ENCODE measurements at places on chromosomes 16 and 17.

DNA sequence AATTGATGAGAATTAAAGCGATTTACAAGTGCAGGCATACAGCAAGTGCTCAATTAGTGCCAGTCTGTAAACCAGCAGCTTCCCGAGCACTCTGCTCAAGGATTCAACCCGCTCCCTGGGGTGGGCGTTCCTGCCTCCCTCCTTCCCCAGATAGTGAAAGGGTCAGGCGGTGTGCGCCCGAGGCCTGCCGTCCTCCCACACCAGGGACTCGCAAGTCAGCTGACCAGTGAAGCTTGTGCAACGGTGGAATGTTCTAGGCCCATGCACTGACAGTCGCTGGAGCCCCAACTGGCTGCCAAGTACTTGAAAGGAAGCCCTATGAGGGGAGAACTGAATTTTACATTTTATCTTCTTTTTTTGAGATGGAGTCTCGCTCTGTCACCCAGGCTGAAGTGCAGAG, 53.5 kb upstream of the PABPN1L start:
- DNase-seq = no peak

DNA sequence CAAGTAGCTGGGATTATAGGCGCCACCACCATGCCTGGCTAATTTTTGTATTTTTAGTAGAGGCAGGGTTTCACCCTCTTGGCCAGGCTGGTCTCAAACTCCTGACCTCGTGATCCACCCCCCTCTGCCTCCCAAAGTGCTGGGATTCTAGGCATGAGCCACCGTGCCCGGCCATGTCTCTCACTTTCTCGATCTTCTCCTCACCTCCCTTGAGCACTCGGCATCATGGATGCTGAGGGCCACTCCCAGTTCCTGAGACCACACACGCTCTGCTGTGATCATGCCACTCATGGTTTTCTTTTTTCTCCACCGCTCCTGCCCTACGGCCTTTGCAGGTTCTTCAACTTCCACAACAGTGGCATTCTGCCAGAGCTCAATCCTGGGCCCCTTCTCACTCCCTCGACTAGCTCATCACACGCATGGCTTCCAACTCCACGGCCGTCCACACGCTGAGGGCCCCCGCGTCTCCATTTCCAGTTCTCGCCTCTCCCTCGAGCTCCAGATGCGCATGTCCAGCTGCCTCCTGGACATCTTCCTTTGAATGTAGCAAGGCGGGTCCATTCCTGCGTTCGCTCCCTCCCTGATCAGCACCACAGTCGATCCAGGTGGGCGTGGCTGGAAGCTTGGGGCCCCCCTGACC, 5.5 kb upstream of the NCBP3 start:
- no peak for DNase-seq

- no peak for DNase-seq
These were observed 232.3 kb downstream of the KATNIP start for GRCh38 chr16:27781981-27782880.

GRCh38 chr16:23687034-23687808, 8.5 kb downstream of the PLK1 start:
- no peak for DNase-seq

DNA sequence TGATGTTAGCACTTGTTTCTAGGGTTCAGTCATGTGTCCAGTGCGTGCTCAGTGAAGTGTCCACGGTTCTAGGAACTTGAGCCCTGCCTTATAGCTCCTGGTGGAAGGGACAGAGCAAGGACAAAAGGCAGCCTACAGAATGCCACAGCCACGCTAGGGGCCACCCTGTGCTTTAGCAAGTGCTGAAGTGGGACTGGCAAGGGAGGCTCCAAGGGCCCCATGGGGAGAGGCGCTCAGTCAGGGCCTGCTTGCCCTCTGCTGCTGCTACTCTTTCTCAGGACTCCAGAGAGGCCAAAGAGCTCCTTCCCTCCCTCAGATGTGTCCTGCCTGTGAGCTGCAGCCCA, 6.8 kb downstream of the NT5C start:
- DNase-seq = no peak

DNA sequence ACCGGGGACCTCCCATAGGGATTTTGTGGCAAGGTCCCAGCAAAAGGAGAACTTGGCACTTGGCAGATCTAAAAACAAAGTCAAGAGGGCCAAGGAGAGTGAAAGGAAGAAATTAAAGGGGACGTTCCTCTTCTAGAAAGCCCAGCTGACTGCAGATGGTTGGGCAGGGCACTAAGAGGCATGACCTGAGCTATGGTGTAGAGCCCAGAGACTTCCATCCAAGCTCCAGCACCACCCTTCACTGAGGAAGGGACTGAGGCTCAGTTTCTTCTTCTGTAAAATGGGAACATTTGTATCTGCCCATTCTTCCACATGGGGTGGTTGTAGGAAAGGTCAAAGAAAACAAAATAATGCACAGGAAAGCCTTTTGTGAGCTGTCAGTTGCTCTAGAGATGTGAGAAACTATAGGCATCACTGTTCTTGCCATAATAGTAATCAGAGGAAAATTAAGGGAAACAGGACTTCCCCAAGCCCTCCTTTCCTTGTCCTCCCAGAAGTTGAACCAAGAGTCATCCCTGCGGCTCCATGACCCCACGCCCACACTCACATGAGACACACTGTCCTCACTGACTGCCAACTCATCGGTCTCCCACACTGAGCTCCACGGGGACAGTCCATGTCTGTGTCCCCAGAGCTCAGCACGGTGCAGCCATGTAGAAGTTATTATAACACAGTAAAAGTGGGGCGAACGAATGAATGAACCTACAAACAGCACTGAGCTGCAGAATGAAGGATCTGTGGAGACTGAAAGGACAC, 10.4 kb downstream of the CD300LF start:
- no peak for DNase-seq

DNA sequence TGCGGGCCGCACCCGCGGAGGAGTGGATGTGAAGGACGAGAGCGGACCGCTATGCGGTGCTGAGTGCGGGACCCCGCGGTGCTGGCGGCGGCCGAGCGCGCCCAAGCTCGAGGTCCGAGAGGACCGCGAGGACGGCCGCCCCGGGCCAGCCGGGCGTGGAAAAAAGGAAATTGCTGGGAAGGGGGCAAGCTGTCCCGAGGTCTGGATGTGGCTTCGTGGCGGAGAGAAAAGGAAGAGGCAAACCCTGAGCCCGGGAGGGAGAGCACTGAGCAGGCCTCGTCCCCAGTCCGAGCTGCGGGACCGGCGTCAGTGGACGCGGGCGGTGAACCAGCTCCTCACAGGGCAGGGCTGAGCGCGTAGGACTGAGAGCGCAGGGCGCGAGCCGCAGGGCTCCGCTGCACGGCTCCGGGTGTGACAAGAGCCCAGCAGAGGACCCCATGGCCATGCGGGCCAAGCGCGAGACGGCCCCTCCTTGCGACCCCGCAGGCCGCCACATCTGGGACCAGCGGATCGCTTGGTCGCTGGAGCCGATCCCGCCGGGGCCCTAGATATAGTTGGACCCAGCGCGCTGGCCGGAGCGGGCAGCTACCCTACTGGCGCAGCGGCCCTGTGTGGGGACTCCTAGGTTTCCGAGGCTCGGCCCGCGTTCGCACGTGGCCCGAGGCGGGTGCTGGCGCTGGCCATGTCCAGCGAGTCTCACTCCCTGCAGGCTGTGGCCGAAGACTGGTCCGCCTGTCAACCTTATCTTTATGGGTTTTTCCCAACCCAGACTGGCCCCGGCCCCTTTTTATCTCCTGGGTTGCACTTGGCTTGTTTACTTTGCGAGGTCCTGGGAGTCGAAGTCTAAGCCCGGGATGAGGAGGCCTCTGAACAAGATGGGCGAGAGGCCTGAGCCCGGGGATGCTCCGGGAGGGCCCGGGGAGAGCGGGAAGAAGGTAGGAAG, 2.4 kb downstream of the TBX4 start:
- DNase-seq = no peak

- peak; percentile 78 for DNase-seq
These were observed 40.9 kb downstream of the TMEM235 start for GRCh38 chr17:78272181-78272913.

- no peak for DNase-seq
These were observed 41.9 kb upstream of the CRHR1 start for GRCh38 chr17:45742251-45742650.

DNA sequence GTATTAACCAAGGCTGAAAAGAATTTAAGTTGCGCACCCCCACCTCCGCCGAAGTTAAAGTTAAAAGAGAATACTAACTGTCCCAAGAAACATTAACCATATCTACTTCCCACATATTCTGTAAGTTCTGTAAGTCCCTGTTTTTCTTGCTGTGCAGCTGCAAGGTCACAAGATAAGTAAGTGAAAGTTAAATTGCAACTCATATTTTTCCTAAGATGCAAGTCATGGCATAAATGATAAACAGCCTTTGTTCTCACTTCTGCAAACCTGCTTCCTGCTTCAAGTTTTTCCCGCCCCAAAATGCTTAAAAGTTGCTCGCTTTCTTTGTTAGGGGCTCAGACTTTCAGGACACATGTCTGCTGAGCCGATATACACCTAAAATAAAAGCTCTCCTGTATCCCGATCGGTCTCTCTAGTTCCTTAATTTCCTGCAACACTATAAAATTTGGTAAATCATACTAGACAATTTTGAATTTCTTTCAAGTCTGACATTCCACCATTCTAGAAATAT, 32.6 kb upstream of the ABCA9 start:
- no peak for DNase-seq

DNA sequence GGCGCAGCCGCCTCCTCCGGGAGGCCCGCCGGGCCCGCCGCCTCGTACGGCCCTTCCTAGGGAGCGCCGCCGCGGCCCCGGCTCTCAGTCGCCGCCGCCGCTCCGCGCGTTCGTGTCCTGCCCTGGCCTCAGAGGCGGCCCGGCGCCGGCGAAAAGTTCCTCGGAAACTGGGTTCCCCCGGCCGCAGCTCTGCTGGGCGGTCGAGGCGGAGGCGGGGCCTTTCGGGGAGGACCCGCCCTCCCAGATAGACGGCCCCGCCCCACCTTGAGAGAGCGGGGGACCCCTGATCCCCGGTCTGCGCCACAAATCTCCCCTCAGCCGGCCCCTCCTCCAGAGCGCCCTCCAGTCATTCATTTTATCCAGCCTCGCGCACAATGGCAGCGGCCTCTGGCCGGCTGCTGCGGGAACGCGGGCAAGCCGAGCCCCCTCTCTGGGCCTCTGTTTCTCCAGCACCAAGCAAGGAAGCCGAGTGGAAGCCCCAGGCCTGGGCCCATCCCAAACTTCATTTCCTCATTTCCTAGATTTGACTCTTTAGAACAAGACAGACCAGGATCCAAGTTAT, at the start of gene SREBF1:
SREBF1 (minus strand) TSS at position 169 of the 562 bp plus-strand sequence. CDS start 169 bp downstream, outside the sequence.
- peak; percentile 80 for DNase-seq

DNA sequence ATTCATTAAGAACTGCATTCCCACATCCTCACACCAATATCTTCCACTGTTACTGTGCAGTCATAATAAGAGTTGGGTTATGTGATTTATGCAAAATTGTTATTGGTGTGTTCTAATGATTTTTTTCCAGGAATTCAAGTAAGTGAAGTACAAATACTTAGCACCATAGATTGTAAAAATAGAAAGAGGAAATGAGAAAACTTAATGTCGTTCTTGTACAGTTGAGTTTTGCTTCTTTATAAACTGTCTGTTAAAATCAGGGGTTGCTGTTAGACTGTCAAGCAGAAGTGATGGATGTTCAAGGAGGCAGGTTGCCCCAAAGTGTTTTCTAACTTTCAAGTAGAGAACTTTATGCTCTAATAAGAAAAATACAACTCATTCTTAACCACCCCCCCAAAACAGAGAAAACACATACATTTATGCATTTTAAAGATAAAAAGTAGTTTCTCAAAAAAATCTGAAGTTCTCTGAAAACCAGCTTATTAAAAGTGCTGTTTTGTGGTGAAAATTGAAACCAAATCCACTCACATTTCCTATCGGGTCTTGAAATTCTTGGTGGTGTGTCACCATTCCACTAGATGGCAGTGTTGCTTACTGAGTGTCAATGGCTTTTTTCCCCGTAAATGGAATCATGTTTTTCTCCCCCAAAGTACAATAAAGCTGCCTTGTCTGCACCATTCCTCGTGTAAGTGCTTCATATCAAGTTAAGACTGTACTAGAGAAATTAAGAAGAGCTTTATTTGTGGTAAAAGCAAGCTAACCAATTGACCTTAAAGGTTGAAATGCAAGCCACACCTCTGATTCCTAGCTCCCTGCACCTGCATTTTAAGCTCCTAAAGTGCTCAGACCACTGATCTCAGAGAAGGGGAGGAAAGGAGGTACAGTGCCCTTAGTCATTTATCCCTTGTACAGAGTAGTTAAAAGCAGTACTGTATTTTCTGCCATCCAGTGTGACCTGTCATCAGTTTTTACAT, 4.7 kb upstream of the IGSF6 start:
- peak; percentile 43 for DNase-seq

- no peak for DNase-seq
These were observed 133.1 kb downstream of the SDK2 start for GRCh38 chr17:73510981-73511718.

DNA sequence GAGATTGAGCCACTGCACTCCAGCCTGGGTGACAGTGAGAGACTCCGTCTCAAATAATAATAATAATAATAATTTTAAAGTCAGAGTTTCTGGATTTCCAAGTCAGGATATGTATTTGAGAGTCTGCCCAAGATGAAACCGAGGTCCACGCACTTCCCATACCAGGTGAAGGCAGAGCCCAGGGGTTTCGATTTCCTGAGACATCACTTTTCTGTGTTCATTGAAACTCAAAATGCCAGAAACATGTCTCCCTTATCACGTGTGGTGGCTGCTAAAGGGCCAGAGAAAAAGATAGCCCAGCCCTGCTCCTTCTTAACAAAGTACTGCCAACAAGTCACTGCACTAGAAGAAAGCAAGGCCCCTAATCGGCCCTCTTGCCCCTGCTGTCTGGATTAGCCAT, 9.8 kb upstream of the RNF157 start:
- DNase-seq = no peak

DNA sequence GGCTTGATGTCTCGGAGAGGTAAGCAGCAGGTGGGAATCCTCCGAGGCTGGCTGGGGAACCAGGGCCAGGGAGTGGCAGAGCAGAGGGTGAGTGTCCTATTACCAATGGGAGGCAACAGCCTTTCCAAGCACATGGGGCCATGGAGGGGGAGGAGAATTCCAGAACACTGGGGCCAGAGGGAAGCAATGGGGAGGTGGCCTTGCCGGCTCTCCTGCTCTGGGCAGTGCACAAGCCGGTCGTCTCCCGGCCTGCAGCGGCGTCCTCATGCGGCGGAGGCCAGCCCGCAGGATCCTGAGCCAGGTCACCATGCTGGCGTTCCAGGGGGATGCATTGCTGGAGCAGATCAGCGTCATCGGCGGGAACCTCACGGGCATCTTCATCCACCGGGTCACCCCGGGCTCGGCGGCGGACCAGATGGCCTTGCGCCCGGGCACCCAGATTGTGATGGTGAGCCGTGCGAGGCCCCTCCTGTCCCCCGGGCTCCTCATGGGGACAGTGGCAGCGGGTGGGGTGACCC, 21.9 kb downstream of the SGSH start:
- no peak for DNase-seq

- no peak for DNase-seq
These were observed 4.6 kb downstream of the CIITA start for GRCh38 chr16:10881479-10882030.

DNA sequence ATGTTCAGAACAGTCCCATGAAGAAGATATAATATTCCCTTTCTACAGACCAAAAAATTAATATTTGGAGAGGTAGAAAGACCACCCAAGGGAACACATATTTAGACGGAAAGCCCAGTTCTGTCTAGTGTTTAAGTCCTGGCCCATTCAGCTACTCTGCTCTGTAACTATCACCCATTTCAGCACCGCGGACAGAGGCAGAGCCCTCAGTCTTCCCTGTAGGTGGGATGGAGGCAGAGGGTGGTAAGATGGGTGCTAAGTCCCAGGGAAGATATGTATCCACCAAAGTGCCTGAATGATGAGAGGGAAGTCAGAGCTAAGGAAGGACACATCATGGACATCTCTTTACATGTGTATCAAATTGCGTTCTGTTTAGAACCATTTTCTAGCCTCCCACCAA, 27.8 kb upstream of the C16orf78 start:
- peak; percentile 24 for DNase-seq

- DNase-seq = no peak
These were observed 106.0 kb downstream of the AMFR start for GRCh38 chr16:56319376-56319775.
